ENCODE measurements at places on chromosomes 13 and 19.

- DNase-seq: no peak
Observed at GRCh38 chr13:86826232-86826631, 844.9 kb upstream of the SLITRK5 start.

DNA sequence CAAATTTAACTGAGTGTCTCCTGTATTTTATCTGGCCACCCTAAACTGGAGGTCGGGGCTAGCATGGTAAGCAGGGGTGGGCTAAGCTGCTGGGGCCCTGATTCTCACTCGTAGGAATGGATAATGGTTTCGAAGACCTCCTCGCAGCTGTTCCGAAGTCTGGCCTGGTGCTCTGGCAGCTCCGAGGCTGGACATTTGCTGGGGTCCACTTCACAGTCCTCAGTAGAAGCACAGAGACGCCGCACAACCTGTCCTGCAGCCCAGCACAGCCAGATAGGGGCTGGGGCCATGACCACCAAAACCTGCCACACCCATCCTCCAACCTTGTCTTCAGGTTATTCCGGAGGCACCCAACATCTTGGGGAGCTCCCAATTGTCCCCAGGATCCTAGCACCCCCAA lies 6.2 kb upstream of the WIZ start:
- no peak for DNase-seq

GRCh38 chr13:68261105-68261504 lies 1031.0 kb upstream of the PCDH9 start:
- DNase-seq: no peak

GRCh38 chr13:80118506-80118905 lies 222.4 kb downstream of the SPRY2 start:
- DNase-seq: no peak

- no peak for DNase-seq
Observed at GRCh38 chr19:46890423-46891170, 29.8 kb downstream of the ARHGAP35 start.

- no peak for DNase-seq
Observed at GRCh38 chr13:49651570-49652354, 23.5 kb downstream of the ARL11 start.

DNA sequence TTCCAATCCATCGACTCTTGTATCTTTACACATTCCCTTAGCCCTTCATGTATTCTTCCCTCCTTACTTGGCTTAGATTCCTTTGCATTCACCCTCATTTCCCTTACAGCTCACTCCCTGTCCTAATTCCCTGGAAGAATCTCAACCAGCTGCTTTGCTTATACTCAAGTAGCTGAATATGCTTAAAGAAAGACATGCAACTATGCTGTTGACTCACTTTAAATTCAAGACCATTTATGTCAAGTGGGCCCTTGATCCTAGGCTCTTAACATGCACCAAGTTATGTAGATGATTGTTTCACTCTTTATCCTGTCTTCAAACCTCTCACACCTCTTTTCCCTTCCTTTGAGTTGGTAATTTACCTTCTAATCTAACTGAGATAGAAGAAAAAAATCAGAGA lies 7.4 kb downstream of the CCDC122 start:
- no peak for DNase-seq

GRCh38 chr13:113186061-113186900 lies 22.2 kb downstream of the PCID2 start:
- DNase-seq: peak; percentile 83

- DNase-seq: no peak
Observed at GRCh38 chr19:5093948-5094718, 125.2 kb downstream of the KDM4B start.

GRCh38 chr13:60448907-60449510 lies 52.0 kb downstream of the TDRD3 start:
- peak; percentile 11 for DNase-seq

DNA sequence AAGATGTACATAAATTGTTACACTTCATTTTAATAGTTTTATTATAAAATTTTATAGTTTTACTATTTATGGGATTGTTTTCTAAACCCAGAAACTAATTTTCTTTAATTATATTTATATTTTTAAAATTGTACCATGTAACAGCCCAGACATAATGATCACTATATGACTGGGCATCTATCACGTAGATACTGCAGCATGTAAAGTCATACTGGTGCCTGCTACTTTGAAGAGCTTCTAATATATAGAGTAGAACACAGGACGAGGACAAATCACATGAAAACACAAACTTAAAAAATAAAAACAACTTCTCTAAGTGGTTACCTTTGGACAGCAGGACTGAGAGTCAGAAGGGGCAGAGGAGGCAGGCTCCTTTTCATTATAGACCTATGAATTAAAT lies 5.3 kb downstream of the ELF1 start:
- no peak for DNase-seq

- DNase-seq: no peak
Observed at GRCh38 chr19:1265615-1266128, 3.5 kb upstream of the CIRBP start.

DNA sequence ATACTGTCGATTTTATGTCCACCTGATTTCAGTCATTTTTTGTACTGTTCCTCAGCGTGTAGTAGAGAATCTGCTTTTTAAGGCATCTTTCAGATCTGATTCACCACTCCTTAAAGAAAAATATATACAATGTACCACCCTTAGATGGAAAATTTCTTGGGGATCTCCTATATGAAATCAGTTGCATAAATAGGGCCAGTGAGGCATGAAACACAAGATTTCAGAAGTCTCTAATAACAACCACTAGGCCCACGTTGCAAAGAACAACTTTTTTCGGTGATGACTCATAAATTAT lies 1.4 kb downstream of the USP12 start:
- peak; percentile 54 for DNase-seq

GRCh38 chr13:34086281-34086680 lies 268.3 kb downstream of the RFC3 start:
- DNase-seq: peak; percentile 26

DNA sequence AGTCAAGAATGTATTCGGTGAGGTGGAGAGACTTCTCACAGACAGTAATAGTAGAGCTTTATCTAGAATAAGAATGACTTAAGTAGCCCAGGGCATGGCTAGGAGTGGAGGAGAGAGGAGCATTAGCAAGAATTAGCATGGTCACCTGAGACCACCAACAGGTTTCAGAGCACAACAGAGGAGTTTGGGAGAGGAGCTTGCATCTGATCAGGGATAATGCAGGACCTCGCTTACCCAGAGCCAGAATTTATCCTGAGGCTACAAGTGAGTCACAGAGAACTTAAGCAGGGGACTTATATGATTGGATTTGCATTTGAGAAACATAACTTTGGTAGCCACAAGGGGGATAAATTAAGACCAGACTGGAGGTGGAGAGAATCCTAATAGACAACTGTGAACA lies 102.1 kb upstream of the FNDC3A start:
- no peak for DNase-seq

DNA sequence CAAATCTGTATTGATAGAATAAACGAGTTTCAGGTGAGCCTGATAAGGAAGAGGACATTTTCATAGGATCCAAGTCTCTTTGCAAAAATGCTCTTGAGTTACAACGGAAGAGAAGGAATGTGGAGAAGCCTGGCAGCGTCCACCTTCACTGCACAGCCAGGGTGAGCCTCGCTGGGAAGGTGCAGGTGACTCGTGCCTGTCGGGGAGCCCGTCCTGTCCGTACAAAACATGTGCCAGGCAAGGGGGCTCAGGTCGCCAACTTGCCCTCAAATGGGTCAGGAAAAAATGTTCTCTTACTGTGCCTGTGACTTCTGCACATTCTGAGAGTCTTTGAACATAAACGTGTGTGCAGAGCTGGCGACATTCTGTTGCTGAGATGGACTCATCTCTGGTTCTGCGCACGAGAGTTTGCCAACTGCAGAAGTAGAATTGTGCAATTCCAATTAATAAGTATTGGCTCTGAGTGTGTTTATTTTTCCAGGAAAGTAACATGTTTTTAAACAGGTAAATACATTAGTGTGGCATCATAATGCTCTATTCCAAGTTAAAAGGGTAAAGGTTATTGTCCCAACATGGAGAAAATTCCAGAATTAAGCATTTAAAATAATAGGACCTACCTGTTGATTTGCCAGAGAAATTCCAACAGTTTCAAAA lies 28.6 kb downstream of the NAXD start:
- DNase-seq: no peak

DNA sequence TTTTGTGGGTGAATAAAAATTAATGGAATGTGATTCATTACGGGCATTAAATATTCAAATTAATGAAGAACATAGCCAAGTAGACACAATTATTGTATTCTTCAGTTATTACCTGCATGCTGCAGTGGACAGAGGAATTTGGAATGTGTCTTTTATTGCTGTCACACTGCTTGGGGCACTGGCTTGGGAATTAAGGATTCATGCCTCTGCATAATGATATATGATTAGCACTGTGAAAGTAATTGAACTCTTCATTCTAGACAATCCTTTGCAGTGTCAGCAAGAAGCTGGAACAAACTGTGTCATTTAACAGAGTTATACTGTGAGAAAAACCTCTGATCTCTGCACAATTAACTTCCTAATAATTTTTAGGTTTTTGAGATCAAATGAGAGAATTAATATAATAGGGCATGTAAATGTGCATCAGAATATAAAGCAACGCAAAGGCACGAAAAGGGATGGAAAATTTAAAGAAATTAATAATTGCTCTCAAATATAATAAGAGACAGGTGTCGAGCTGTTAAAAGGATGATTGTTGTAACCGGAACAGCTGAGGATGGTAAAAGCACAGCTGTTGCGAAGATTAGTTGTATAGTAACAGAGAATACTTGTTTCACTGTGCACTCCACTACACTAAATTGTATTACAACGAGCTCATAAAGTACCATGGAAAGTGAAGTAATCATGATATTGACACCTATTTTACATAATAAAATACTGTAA lies 235.1 kb upstream of the MIR17HG start:
- DNase-seq: no peak

DNA sequence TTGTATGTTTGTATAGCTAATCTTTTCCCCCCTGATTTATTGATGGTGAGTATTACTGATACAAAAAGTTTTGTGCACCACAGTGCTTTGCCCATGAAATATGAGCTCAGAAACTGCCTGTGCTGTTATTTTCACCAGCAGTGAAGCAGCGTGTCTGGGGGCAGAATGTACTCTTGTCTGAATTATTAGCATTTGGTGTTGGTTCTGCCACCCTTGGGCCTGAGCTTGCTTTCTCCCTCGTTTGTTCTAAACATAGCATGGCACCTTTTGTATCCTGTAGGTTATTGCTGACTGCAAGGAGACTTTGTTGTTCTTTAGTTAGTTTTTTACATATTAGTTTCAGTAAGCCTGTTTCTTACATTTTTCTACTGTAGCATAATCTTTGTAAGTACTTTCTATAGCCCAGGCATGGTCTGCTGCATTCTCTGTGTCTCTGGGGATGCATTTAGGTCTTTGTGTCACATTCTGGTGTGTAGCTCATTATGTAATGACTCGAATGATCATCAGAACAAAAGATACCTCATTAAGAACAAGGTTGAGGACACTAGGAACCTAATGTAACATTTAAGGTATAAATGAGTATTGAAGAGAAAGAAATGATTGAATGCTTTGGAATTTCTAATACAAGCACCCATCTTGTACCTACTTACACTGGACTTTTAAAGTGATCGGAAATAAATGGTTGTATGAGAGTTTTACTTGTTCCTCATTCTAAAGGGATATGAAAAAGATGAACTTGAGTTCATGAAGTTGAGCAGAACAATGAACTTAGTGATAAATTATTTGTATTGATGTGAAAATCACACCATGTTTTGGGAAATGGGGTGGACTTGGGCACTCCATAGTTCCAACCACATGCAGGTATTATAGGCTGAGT lies 50.3 kb upstream of the GPI start:
- DNase-seq: no peak

DNA sequence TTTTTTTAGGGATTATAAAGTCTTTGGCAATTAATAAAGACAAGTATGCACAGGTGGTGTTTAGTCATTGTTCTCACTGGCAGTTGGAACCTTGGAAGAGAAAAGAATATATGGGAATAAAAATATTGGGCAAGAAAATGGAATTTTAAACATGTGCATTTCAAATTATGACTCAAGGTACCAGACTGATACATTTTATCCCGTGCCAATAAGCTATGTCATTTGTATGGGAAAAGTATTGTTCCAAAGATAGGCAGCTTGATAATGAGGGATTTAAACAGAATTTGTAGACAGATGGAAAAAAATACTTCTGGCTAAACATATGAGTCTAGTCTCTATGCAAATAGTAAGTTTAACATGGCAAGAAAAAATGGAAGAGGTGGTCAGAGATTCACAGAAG lies 169.5 kb upstream of the UFM1 start:
- DNase-seq: no peak

GRCh38 chr13:100549316-100549715 lies 39.3 kb downstream of the GGACT start:
- no peak for DNase-seq

DNA sequence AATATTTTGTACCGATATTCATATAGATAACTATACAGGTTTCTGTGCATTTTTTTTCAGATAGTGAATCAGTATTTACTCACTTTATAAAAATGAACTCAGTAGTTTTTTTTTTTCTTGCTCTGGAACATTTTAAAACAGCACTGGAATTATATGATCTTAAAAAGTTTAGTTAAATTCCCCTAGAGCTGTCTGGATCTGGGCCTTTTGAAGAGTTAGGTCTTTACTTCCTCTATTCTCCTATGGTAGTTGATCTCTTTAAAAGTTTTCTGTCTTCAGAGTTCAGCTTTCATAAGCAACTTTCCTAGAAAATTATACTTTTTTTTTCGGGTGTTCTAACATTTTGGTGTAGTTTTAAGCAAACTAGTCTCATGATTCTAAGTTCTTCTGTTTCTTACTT lies 21.8 kb upstream of the RBM26 start:
- no peak for DNase-seq

DNA sequence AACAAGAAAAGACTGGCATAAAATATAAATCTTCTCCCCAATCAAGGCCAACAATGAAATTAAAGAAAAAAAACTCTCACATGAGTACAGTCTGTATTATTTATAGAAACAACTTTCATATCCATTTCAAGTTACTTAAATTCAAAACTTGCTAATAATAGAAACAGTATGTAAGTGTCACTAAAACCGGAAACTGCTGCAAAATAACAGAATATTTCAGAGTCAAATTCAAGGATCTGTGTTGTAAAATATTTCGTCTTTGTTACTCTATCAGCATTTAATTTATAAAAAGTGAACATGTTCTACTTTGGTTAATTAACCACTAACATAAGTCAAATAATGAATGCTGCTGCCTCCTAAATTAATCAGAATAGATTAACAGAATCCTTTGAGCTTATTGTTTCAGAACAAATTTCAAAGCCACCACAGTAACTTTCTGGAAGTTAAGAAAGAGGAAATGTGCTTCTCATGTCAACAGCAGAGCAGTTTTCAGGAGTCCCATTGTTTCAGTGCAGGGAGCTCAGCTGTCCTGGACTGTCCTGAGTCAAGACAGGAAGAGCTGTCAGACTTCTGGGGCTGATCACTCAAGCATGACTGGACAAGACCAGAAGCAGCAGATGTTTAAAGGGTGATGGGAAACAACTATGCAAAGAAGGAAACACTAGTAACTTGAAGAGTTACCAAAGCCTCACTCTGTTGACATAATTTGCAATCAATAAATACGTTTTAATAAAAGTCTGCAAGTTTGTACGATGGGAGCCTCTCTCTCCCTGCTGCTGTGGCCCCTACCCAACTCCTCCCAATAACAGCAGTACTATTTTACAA lies 76.9 kb downstream of the FOXO1 start:
- DNase-seq: peak; percentile 56

DNA sequence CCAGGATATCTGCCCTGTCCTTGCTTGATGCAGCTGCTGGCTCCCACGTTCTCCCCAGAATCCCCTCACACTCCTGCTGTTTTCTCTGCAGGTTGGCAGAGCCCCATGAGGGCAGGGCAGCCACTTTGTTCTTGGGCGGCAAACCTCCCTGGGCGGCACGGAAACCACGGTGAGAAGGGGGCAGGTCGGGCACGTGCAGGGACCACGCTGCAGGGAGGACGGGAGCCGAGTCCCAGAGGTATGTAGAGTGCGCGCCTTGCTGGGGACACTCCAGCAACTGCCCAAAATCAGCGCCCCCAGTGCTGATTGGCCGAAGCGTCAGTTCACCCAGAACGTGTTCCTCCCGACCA lies 30.3 kb upstream of the MIER2 start:
- DNase-seq: no peak

Data from GM13976 (cell line).